Activated gamma-delta T cell treated with anti-CD3 and anti-CD28 coated beads, Interleukin-2, amount 50 U/mL, for 16 hours (primary cell): ENCODE measurements at places on chromosomes 3 and 15.
A peak's percentile ranks its signal among the peaks of the same experiment; 100 is the strongest.

DNA sequence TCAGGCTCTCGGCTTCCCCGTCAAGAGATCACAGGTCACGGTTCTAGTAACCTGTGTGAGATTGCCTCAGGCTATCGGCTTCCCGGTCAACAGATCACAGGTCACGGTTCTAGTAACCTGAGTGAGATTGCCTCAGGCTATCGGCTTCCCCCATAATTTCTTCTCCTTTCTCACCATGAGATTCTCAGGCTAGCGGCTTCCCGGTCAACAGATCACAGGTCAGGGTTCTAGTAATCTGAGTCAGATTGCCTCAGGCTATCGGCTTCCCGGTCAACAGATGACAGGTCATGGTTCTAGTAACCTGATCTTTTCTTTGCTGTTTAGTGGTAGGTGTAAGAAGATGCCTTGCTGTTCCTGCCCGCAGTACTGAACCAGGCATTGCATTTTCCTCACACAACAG is 418.2 kb upstream of the ZNF717 start:
- DNase-seq: no peak

- DNase-seq: no peak
Observed at GRCh38 chr3:177420651-177421480, 223.6 kb upstream of the TBL1XR1 start.

GRCh38 chr3:153749070-153749610 is 372.1 kb upstream of the ARHGEF26 start:
- no peak for DNase-seq

- no peak for DNase-seq
Observed at GRCh38 chr3:139430493-139430892, 41.0 kb upstream of the COPB2 start.

- no peak for DNase-seq
Observed at GRCh38 chr3:66399529-66400232, 101.1 kb downstream of the LRIG1 start.

DNA sequence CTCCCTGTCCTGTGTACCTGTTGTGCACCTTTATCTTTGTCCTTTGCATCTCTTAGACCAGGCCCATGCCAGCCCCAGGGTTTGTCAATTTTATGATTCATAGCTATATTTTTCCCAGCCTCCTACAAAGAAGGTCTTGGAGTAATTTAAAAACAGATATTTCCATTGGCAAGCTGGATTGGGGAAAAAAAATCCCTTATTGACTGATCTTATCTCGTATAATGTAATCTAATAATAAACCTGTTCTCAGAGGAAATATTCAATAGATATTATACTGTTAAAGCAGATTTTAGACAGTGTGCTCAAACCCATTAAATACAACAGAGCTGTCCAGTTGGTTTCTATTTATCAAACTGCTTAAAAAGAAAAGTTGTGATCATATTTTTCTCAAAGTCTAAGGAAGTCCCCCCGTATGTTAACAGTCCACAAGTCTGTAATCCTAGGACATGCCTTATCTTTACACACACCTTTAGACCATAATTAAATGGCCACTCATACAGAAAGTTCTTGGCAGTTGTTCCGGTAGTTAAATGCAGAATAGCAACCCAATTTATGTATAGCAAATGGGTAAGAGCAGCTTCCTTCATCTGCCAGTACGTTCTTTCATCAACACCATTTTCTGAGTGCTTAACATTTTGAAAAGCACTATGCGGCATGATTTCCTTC is 700.9 kb upstream of the NR2F2 start:
- DNase-seq: no peak

GRCh38 chr15:62591842-62592838 is 427.1 kb upstream of the C2CD4B start:
- DNase-seq: no peak

- DNase-seq: peak; percentile 52
Observed at GRCh38 chr15:43776718-43777266, at the start of gene ELL3. TSS of gene ELL3 (minus strand) at chr15:43776966. CDS start at chr15:43776901, 65 bp downstream.

GRCh38 chr15:22888120-22888859 is 49.8 kb downstream of the NIPA2 start:
- no peak for DNase-seq

DNA sequence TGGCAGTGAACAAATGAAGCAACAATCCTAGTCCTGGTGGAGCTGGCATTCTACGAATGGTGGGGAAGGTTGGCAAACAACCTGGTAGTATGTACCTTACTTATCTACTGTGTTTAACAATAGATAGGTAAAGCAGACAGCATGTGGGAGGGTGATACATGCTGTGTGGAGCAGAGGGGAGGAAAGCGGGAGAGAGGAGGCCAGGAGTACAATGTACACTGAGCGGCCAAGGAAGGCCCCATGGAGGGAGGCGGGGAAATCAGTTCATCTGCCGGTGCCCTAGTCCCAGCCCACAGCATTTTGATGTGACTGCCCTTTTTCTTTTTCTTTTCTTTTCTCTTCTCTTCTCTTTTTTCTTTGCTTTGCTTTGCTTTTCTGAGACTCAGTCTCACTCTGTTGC is 5.3 kb upstream of the RHCG start:
- no peak for DNase-seq

DNA sequence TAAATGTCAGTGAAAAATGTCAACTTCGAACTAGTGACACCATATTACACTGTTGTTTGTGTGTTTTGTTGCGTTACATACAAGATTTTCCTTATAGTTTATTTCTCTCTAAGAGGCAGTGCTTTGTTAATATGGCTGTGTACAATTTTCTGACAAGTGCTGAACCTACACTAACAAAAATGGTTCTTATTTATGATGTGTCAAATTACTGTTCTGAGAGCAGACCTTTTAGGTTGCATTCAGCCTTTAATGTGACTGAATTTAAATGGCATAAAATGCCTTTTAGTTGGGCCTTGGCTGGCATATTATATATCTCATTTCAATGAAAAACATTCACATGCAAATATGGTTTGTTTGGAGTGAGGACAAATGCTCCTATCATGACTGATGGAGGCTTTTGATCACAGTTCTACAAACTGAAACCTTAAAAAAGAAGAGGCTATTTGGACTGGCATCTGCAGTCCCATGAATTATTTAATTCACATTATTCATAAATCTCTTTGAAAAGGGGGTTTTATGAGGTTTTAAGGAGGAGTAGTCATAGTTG is 750.6 kb downstream of the CADM2 start:
- no peak for DNase-seq

GRCh38 chr15:42354824-42355223 is 4.5 kb upstream of the CAPN3 start:
- no peak for DNase-seq

DNA sequence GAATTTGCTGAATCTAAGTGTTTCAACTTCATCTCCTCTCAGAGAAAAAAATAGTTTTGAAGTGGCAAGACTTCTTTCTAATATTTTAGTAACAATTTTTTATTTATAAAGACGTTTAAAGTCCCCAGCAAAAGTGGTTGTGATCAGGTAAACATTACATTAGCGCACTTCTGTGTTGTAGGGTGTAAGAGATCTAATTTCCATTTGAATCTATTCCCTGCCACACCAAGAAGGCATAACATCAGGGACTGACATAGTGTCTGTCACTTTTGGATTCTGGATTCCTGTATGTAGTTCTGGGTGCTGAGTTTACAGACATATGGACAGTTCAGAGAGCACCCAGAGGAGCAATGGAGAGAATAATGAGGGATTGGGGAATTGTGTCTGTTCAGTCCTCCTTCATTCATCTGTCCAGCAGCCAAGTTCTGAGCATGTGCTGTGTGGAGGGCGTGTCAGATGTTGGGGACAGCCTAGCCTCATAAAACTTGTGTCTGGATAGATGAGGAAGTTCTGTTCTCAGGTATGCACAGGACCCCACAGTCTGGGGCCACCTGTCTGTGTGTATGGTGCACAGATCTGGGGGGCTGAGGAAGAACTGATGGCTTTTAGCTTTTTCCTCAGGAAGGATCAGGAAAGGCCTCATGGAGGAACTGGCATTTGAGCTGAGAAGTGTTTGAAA is 65.6 kb downstream of the MAP2K5 start:
- no peak for DNase-seq

GRCh38 chr15:31442699-31443111 is 116.1 kb downstream of the KLF13 start:
- no peak for DNase-seq

DNA sequence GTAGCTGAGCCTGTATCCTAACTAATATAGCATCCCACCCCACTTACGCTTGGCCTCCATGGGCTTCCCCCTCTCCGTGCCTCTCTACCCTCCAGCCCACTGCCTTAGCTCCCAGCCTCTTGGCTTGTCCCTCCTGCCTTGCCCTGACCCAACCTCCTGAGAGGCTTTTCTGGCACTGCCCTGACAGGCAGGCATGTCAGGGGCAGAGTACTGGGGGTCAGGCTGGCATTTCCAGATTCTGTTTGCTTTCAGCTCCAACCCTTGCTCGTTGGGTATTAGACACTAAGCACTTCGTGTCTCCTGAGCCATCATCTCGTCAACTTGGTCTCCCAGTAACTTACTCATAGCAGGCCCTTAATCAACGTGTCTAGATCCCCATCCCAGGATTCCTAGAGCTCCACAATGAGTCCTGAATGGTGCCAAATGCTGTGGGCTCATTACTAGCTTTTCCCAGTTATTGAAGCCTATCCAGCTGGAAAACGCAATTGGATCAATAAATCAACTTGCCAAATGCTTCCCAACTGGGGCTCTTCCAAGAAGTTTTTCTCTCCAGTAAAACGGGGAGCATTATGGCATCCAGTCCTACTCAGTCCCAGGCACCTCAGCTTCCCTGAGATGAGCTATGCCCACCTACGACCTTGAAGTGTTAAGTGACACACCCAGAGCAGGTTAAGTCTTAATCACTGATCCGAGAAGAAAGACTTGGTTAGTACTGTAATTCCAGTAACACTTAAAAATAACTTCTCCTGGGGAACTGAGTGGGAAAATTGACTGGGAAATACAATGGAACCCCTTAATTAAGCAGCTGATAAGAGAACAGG is 78.5 kb upstream of the DLG1 start:
- no peak for DNase-seq

- DNase-seq: no peak
Observed at GRCh38 chr3:95731753-95732152, 1082.6 kb upstream of the EPHA6 start.

DNA sequence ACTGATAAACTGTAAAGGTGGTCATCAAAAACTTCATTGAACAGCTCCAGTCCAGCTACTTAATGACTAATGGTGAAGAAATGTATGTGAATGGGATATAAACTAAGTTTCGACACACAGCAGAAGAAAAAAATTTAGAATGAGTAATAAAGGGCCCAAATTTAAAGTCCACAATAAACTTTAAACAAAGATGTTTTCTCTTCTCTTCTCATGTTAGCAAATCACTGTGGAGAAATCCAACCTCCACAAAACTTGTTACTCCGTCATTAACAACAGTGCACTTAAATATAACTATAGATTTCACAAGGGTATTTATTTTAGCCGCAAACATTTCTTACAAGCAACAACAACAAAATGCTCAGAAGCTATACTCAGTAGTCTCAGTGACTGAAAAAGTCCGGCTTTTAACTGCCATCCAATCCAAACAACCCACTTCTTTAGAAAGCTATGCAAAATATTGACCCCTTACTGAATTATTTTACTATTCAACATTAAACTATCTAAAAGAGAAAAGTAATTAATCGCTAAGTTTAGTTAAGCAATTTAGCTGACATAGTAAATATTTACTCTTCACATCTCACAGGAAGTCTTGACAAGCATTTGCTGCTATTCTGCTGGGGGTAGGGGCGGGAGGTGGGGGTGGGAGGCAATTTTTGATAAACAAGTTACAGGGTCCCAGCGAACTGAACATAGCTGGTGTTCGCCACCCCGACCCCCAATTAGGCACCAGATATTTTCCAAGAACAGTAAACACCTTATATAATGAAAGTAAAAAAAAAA is 2.4 kb downstream of the IGF2BP2 start:
- DNase-seq: no peak

GRCh38 chr15:44308415-44308814 is 19.9 kb downstream of the GOLM2 start:
- no peak for DNase-seq
